ENCODE measurements at places on chromosomes 2 and 18.
A peak's percentile ranks its signal among the peaks of the same experiment; 100 is the strongest.

GRCh38 chr18:47944972-47945852 is 14.8 kb upstream of the SMAD2 start:
- DNase-seq: peak; percentile 58

- no peak for DNase-seq
Measured at GRCh38 chr2:232696609-232697058, 497 bp upstream of the GIGYF2 start.

DNA sequence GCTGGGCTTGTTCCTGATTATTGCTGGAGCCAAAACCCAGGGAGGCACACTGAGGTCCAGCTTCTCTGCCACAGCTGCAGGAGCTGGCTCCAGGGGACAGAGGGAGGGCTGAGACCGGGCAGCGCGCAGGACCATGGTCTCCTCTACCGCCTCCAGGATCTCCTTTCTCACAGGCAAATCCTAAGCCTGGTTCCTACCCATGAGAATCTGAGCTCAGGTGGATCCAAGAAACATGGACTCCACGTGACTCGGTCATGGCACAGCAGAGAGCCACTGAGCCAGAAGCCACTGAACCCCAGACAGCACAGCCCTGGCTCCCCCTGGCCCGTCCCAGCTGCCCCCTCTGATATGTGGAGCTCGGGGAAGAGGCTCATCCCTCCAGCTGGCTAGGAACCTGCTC is 653.4 kb upstream of the ID2 start:
- DNase-seq: no peak

GRCh38 chr2:152740743-152741328 is 22.4 kb downstream of the ARL6IP6 start:
- peak; percentile 39 for DNase-seq

DNA sequence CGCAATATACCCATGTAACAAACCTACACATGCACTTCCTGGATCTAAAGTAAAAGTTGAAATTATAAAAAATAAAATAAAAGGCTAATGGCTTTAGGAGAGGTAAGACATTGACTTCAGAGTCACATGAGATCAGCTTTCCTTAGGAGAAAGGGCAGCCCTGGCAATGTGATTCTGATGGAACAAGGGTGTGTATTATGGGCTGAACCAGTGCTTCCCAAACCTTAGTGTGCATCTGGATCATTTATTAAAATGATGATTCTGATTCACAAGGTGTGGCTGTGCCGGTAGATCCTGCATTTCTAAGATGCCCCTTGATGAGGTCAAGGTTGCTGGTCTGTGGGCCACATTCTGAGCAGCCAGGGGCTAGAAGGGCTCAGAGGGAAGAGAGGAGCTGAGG is 42.6 kb downstream of the LAMA3 start:
- no peak for DNase-seq

- DNase-seq: no peak
Measured at GRCh38 chr2:5988120-5988519, 295.9 kb downstream of the SOX11 start.

DNA sequence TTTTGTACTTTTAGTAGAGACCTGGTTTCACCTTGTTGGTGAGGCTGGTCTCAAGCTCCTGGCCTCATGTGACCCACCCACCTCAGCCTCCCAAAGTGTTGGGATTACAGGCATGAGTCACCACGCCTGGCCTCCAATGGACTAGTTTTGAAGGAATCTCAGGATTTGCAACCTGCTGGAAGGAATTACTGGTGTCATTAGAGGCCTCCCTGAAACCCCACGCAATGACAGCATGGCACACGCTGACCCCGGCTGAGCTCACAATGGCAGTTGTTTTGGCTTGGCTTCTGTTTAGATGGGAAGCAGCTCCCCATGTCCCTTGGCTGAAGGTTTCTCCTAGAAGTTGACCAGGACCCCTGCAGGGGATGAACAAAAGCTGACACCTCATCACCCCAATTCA is 23.1 kb upstream of the COPS8 start:
- peak; percentile 46 for DNase-seq

Data from urothelium cell line (cell line).